Right ventricle myocardium superior (tissue), 1 donor: ENCODE measurements at places on chromosomes 7 and 10. TPM values are rescaled to one million over a fixed set of nuclear protein-coding genes. Genes with fewer than 3 reads are reported as not detected.

GRCh38 chr7:3267966-3268690 lies 32.9 kb upstream of the SDK1 start:
- DNase-seq, result no peak

GRCh38 chr7:14687241-14687640 lies 215.3 kb downstream of the DGKB start:
- no peak for DNase-seq

CACNA2D1 gene
- 38.5 TPM for total RNA-seq

DNA sequence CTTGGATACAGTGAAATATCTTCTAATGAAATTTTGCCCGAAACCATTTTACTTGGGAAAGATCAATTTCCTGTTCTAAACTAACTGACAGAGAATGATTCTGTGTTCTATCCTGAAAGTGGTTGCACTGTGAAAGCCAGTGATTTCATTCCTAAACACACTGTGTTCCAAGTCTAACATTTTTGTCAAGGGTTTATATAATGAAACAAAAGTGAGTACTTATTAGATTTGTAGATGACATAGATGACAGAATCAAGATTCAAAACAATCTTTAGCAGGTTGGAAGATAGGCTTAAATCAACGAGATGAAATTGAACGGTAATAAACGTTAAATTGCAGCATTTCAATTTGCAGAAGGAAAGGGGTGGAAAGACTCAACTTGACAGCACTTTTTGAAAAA lies 13.3 kb downstream of the KAT6B start:
- no peak for DNase-seq

- DNase-seq, result no peak
Measured at GRCh38 chr7:5584096-5584495, 160.5 kb upstream of the TNRC18 start.

DNA sequence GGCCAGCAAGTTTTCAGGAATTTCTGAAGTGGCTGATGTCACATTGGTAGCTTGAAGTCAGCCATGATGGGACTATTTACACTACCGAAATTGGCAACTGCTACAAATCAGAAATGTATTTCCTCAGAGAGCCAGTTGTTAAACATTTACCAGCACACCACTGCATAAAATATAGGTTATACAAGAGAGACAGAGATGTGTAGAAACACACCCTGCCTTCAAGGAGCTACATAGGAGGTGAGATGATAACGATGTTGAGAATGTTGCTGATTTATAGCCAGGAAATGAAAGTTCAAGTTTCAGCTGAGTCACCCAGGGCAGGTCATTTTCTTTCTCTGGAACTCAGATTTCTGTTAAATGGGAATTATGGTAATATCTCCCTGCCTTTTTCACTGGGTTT lies 46.0 kb upstream of the TCF7L2 start:
- no peak for DNase-seq

GRCh38 chr7:135207406-135208101 lies 3.8 kb downstream of the WDR91 start:
- no peak for DNase-seq

GRCh38 chr7:44284216-44284615 lies 41.2 kb downstream of the CAMK2B start:
- peak; percentile 38 for DNase-seq

SLC26A5 gene
- total RNA-seq, result not detected

GPR22 gene
- 36.4 TPM for total RNA-seq

GRCh38 chr7:52463341-52463740 lies 572.1 kb upstream of the POM121L12 start:
- DNase-seq, result no peak

GRCh38 chr10:58570979-58571378 lies 58.3 kb downstream of the BICC1 start:
- DNase-seq, result no peak

GRCh38 chr10:120075349-120075748 lies 182.8 kb downstream of the SEC23IP start:
- no peak for DNase-seq

DTX2 gene
- total RNA-seq, result 5.5 TPM

DNA sequence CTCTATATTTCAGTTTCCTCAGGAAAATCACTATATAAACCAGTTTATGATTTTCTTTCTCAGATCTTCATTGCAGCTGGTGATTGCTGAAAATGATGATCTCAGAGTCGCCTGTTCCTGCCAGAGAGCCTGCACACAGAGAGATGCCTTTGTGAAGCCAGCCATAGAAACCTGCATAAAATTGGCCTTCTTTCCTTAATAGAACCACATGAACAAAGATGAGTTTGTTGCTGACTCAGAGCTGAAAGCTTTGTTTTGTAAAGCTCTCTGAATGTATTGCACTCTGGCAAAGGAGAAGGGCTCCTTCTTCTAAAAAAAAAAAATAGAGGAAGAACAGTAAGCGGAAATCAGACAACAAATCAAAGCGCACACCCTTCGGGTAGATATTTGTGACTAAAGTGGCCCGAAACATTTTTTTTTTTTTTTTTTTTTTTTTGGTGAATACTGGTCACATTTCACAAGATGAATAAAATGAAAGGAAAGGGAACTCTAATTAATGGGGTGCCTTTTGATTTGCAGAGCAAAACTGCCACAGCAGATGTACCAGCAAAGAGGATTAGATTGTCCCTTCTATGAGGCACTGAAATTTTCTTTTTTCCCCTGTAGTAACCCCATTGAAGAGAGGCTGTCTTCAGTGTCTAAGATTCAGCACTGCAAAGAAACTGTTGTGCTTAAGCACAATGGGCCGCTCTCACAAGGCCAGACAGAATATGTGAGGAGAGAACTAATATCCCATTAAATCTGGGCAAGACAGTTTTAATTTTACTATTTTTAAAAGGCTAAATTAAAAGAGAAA lies 75.1 kb upstream of the PTPRZ1 start:
- DNase-seq, result no peak

- no peak for DNase-seq
Measured at GRCh38 chr7:111708072-111708471, 145.8 kb upstream of the IMMP2L start.

DNA sequence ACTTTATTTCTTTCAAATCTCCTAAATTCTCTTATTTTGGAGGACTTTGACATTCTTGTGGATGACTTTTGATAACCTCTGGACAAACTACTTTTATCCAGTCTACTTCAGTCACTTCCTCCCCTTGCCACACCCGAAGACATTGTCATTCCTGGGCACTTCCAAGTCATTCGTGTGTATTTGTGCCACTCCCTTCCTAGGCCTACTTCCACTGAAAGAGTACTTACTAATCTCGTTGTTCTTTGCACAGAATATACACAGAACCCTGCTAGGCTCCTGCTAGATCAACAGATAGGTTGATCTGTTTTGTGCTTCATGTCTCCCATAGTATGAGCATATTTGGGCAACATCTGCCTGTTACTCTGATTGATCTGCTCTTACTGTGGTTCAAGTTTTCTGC lies 355.4 kb downstream of the HGF start:
- no peak for DNase-seq

DNA sequence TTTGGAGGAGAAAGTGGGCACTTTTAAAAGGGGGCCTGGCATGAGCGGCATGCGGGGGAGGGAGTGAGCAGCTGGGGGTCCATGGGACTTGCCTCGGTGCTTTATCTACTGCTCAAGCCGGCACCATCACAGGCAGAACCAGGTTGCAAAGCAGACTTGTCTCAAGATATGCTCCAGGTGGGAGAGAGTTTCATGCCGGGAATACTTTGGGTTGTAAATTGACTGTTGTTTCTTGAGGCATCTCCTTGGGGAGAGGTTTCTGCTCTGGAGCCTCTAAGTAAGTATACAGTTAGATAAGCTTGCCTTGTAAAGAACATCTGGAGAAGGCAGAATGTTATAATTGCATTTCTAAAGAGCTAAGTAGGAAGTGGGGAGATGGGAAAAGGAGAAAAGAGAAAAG lies 42.8 kb upstream of the PRKCQ start:
- DNase-seq, result no peak

GRCh38 chr7:101911800-101912715 lies 94.6 kb downstream of the CUX1 start:
- DNase-seq, result peak; percentile 70
